ENCODE measurements at places on chromosomes 3 and 15.

- DNase-seq, result no peak
Measured at GRCh38 chr3:37957539-37957936, 33.0 kb upstream of the VILL start.

DNA sequence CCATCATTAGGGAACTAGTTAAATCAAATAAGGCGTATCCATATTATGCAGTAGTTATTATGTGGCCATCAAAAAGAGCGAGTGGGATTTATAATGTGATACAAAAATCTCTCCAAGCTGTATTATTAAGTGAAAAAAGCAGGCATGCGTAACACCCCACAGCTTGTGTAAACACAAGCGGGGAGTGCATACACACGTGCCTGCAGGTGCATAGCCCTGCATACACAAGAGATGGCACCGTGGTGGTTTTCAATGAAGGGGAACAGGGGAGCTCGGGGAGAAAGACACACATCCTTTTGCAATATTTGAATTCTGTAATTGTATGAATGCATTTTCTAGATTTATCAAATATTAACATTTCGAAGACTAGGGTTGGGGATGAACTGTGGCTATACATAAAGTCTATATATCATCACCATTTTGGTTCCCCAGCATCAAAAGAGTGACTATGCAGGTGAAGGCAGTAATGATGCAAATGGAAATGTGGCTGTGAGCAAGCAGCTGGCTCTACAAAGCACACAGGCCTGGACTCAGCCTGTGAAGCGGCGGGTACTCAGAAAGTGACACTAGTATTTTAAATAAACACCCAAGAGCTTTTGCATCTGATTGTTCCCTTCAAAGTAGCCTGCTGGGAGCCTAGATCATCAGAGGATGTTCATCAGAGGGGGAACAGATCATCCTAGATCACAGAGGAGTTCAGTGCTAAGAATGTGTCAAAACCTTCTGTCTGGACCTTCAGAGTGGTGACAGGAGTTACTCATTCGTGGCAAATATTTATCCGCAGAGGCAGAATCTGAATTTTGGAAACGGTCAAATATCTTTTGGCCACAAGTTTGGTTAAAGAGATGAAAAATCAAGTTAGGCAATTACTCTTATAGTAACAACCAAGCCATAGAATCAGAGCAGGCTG, 9.4 kb upstream of the KIF7 start:
- no peak for DNase-seq

DNA sequence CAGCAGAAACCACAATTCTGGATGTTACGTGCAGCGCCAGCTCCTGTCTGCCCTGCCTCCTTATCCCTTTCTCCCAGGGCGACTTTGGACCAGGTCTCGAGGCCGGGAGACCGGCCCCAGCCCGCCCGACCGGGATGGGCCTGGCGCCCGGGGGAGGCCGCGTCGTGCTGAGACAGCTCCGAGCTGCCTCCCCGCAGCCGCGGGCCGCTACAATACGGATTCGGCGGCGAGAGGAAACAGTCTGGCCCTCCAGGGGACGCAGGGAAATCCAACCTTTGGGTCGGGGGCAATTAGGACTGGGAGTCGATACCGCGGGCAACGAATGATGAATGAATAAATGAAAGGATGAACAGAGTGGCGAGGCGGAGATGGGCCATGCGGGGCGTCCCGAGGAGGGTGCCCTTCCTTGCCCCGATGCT, 537 bp downstream of the GRAMD2A start:
- DNase-seq, result no peak

GRCh38 chr3:61162965-61163364, 88.3 kb downstream of the FHIT start:
- DNase-seq, result no peak

DNA sequence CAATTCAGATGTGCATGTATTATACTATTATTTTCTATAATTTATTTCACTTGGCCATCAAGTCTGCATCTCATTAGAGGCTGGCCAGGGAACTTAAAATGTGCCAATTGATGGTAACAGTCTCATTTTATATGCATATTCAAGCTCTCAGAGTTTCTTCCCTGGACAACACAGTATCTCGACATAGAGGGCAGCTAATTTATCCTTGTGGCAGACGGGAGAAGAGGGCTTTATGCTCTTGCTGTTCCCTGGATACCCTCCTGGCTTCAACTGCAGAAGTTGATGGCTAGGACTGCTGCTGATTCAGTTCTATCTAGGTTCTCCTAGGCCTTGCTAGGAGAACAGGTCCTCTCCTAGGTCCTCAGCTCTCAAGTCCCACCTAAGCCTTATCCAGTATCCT, 99.1 kb upstream of the NPHP3 start:
- no peak for DNase-seq

GRCh38 chr3:192918275-192918588, 576 bp upstream of the MB21D2 start:
- DNase-seq, result no peak

GRCh38 chr3:50156549-50157493, 1.7 kb downstream of the SEMA3F start:
- no peak for DNase-seq

DNA sequence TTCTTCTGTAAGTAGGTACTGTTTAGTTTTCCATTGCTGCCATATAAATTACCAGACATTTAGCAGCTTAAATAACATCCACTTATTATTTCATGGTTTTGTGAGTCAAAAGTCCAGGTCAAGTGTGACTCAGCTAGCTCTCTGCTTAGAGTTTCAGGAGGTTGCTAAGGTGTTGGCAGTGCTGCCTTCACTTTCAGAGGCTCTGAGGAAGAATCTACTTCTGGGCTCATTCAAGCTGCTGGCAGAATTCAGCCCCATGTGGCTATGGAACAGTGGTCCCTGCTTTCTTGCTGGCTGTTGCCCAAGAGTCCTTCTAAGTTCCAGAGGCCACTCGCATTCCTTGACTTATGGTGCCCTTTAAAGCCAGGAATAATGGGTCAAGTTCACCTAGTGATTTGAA, 4.5 kb downstream of the CFAP44 start:
- DNase-seq, result no peak

DNA sequence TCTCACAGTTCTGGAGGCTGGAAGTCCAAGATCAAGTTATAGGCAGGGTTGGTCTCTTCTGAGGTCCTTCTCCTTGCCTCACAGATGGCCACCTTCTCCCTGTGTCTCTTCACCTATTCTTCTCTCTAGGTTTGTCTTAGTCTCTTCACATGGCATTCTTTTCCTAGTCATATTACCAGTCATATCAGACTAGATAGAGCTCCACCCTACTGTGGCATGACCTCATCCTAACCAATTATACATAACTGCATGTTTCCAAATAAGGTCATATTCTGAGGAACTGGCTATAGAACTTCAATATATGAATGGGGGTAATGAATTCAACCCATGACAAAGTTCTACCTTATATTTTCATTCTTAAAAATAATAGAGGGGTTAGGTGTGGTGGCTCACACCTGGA, 196.4 kb upstream of the UBE3A start:
- peak; percentile 29 for DNase-seq

DNA sequence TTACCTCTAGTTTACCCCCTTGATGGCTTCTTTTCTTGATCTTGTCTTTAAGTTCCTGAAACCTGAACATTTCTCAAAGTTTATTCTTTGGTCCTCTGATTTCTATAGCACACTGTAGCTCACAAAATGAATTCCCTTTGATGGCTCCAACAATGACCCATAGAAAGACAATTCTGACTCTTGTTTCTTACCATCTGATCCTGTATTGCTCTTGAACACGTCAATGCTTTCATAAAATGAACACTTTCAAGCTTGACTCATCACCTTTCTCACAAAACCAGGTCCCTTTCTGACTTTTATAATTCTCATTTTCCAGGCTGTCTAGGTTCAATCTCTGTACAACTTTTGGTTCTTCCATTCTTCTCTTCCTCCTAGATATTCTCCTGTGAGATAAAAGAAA, 5.7 kb upstream of the GAP43 start:
- no peak for DNase-seq

DNA sequence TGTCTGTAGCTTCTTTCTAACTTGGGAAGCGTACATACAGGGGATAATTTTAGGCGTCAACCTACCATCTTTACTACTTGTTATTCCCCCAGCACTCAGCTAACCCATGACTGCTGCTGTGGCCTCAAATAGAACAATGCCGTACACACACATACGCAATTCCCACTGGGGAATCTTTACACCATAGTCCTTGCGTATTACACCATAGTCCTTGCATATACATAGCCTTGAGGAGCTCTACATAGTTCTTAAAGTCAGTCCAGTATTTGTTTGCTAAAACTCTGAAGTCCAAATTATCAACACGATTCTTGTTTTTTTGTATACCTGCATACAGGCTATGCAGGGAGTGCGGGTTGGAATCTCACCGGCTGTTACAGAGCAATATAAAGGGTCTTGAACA, 67.2 kb downstream of the CGNL1 start:
- no peak for DNase-seq

- no peak for DNase-seq
Measured at GRCh38 chr3:185559706-185560090, 7.3 kb upstream of the LIPH start.

Data from MV-4-11 (cell line).